ENCODE measurements at places on chromosomes 11 and 22.

GRCh38 chr22:42863349-42863961, 6.4 kb upstream of the ARFGAP3 start:
- DNase-seq: no peak

GRCh38 chr11:74020539-74020938, 11.7 kb upstream of the UCP3 start:
- no peak for DNase-seq

DNA sequence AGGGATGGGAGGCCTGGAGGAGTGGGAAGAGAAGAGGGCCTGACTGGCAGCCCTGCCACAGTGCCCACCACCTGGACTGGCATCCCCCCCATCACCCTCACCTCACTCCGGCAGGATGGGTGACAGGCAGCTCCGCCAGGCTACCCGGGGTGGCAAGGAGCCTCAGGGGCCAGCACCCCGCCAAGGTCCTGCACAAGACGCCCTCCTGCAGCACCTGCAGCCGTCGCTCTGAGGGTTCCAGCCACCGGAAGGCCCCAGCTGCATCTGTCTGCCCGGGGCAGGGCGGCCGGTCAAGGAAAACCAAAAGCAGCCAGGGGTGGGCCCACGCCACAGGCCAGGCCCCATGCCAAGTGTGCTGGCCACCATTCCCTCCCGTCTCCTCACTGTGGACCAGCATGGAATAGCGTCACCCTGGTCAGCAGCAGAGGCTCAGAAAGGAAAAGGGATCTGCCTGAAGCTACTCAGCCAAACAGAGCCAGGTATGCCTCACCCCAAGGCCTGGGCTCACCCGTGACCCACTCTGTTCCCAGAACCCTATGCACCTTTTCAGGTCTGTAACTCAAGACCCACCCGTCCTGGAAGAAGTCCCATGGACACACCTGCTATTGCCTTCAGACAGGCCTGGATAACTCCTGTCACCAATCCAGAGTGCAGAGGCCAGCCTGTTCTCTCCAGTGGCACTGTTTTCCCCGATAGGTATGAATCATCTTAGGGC, 7.0 kb downstream of the RHBDD3 start:
- DNase-seq: no peak

GRCh38 chr22:32717337-32718240, 83.9 kb upstream of the TIMP3 start:
- no peak for DNase-seq

DNA sequence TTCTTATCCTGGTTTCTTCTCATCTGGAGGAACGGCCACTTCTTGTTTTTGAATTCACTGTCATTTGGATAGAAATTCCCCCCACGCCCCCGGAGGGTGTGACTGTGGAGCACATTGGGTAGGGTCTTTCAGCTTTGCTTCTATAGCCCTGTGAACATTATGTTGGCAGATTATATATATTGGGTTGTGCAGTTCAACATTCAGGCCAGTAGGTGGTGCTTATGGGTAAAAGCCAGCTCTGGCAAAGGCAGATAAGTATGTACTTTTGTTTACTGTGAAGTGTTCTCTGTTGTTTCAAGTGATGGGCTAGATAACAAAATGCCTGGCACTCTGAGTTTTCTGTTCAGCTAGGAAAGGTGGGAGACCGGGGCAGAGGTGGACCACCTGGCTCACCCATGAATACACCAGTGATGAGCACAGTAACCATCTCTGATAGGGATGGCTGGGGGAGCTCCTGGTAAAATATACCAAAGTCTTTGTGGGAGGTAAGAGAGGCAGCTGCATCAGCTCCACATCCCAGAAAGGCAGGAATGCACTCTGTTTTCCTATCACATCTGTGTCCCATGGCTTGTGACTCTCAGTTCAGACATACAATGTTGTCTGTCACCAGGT, 1348.2 kb upstream of the RAG2 start:
- DNase-seq: no peak

DNA sequence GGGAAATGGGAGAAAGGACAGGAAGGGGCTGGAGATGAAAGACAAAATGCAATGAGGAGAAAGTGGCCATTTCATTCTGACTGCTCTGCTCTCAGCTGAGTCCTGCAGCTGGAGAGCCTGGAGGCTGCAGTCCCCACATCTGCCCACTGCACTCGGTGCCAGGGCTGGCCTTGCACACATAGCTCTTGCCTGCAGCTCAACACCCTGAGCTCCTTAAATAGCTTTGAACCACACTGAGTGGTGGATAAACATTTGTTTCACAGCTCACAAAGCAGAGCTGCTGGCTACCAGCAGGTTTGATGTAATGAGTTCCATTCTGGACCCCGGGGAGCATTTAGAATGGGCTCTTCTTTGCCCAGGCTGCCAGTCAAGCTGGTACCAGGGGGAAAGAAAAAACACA, 426.1 kb upstream of the CADM1 start:
- no peak for DNase-seq

GRCh38 chr11:3735827-3736226, 61.5 kb downstream of the NUP98 start:
- no peak for DNase-seq

Measured in NCI-H748 treated with DMSO at 0.1 percent for 48 hours (cell line).